Left lung (tissue), 14 donors: ENCODE measurements at places on chromosomes 6 and 20. TPM values are rescaled to one million over a fixed set of nuclear protein-coding genes. Genes with fewer than 3 reads are reported as not detected.

The MAP7 gene
- 22.0 TPM for total RNA-seq

GRCh38 chr6:116280933-116281316 lies 1.2 kb upstream of the TSPYL1 start:
- DNase-seq: no peak
- H3K4me1 ChIP-seq: peaks cover 40% of the 10 kb centered on the region
- no peaks in the 10 kb centered on the region for H3K27me3 ChIP-seq
- H3K4me3 ChIP-seq: no peak overlapping the region
- H3K36me3 ChIP-seq: no peaks in the 10 kb centered on the region

GRCh38 chr6:18676548-18676947 lies 289.4 kb downstream of the RNF144B start:
- H3K27me3 ChIP-seq: no peaks in the 10 kb centered on the region
- H3K27ac ChIP-seq: no peak overlapping the region
- H3K4me3 ChIP-seq: no peak overlapping the region
- DNase-seq: no peak
- H3K4me1 ChIP-seq: no peaks in the 10 kb centered on the region

The VNN1 gene
- total RNA-seq: 1.4 TPM

DNA sequence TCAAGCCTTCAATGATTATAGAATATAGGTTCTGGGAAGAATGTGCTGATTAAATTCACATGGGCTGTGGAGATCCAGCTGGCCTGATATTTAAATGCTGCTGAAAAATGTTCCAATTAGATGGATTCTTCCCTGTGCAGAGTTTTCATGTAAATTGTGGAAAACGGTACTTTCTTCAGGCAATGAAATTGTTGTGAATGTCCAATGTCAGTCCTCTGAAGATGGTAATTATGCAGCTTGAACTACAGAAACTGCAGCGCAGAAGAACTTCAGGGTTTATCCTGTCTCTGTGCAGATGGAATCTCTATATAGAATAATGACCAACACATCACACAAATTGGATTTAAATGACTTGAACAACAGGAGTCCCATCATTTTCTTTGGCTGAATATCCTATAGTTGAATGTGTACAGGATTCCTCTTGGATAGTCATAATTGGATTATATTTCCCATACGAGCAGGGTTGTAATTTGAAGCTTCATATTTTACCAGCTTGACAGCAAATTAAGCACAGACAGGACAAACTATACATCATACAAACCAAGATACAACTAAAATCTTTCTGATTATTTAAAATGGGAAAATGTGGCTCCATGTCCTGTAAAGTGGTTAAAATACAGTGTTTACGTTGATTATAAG lies 82.3 kb downstream of the CAP2 start:
- no peak overlapping the region for H3K4me3 ChIP-seq
- no peaks in the 10 kb centered on the region for H3K27me3 ChIP-seq
- H3K36me3 ChIP-seq: no peaks in the 10 kb centered on the region
- H3K4me1 ChIP-seq: no peaks in the 10 kb centered on the region
- DNase-seq: no peak

DNA sequence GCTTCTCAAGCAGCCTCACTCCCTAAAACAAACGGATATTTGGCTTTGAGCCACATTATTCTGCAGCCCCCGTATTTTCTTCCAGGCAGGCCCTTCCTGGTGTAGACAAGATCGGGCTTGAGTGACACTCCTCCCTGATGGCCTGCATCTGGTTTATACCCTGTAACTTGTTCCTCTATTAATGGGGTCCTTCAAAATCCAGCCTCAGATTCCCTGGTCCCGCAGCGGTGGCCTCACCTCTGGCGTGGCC lies 375 bp upstream of the TMEM14C start:
- peak overlapping the region; percentile 86 for H3K27ac ChIP-seq
- no peaks in the 10 kb centered on the region for H3K36me3 ChIP-seq
- DNase-seq: no peak
- H3K4me3 ChIP-seq: peak overlapping the region; percentile 57

- H3K4me1 ChIP-seq: peaks cover 4% of the 10 kb centered on the region
- H3K27ac ChIP-seq: no peak overlapping the region
- DNase-seq: no peak
Measured at GRCh38 chr6:144477396-144477795, 192.3 kb downstream of the UTRN start.

DNA sequence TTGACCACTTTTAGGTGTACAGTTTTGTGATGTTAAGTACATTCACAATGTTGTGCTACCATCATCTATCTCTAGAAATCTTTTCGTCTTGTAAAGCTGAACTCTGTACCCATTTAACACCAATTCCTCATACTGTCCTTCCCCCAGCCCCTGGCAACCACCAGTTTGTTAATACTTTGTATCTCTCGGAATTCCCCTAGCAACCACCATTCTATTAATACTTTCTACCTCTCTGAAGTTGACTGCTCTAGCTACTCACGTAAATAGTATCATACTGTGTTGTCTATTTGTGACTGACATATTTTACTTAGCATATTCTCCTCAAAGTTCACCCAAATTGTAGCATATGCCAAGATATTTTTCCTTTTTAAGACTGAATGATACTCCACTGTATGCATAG lies 82.3 kb upstream of the CLDN20 start:
- DNase-seq: no peak
- no peak overlapping the region for H3K27ac ChIP-seq
- no peaks in the 10 kb centered on the region for H3K27me3 ChIP-seq
- H3K36me3 ChIP-seq: no peaks in the 10 kb centered on the region
- no peak overlapping the region for H3K4me3 ChIP-seq
- H3K4me1 ChIP-seq: no peaks in the 10 kb centered on the region

DNA sequence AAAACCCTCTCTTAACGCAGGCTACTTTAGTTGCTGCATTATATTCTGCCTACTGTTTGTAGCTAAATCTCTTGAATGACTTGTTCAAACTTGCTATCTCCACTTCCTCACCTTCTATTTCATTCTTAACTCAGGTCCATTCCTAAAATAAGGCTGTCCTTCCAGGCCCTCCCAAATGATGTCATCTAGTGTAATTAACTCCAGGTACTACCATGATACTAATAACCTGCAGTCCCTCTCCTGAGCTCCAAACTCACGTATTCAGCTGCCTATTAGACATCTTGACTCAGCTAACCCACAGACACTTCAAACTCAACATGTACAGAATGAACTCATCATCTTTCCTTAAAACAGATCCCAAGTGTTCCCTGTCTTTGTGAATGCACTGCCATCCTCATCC lies 10.5 kb upstream of the TOP1 start:
- H3K4me1 ChIP-seq: peaks cover 1% of the 10 kb centered on the region
- no peaks in the 10 kb centered on the region for H3K36me3 ChIP-seq
- no peak overlapping the region for H3K4me3 ChIP-seq
- no peak for DNase-seq
- no peaks in the 10 kb centered on the region for H3K27me3 ChIP-seq
- H3K27ac ChIP-seq: no peak overlapping the region

DNA sequence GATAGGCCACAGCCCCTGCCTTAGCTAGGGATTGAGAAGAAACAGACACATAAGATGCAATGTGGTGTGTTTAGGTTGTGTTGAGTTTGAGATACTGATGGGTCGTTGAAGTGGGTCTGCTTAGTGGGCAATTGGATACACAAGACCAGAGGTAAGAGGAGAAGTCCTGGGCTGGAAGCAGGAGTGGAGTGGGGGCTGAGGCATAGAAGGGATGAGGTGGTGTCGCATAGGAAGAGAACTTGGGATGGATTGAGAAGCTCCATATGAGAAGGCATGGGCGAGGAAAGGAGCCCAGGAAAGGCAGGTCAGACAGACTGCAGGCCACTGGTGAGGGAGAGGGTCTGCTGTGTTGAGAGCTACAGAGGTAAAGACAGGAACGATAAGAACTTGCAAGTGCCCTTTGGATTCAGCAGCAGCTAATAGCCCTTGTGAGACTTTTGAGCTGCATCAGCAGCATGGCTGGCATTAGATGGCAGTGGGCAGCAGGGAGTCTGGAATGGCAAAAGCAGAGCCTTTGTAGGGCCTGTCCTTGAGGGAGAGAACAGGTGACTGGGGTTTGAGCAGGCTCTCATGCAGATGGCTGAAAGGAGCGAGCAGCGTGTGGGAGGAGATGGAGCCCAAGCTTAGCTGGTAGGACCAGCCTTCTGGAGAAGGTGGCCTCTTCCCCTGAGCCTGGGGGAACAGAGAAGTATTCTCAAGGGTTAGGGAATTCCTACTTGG lies 33.2 kb downstream of the PLCG1 start:
- no peak overlapping the region for H3K4me3 ChIP-seq
- H3K27me3 ChIP-seq: no peaks in the 10 kb centered on the region
- peaks cover 89% of the 10 kb centered on the region for H3K36me3 ChIP-seq
- H3K4me1 ChIP-seq: peaks cover 17% of the 10 kb centered on the region
- DNase-seq: no peak
